ENCODE measurements at places on chromosomes 7 and 10.

DNA sequence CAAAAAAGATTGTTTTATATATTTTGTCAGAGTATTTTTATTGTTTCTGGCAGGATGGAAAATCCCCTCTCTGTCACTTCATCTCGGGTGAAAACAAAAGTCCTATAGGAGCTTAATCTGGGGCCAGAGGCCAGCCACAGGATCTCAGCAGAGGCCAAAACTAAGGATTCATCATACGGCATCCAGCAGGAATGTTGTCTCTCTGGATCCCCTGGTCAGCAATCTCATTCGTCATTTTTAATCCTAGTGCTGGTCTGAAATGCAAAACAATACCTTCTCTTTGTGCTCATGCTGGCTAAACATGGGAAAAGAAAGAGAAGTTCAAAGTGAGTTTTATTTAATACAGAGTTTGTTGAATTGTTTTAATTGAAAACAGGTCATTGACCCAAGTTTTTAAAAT is 482.5 kb upstream of the AUTS2 start:
- DNase-seq, result peak; percentile 6

GRCh38 chr7:144035385-144035784 is 13.4 kb upstream of the OR2A5 start:
- DNase-seq, result no peak

DNA sequence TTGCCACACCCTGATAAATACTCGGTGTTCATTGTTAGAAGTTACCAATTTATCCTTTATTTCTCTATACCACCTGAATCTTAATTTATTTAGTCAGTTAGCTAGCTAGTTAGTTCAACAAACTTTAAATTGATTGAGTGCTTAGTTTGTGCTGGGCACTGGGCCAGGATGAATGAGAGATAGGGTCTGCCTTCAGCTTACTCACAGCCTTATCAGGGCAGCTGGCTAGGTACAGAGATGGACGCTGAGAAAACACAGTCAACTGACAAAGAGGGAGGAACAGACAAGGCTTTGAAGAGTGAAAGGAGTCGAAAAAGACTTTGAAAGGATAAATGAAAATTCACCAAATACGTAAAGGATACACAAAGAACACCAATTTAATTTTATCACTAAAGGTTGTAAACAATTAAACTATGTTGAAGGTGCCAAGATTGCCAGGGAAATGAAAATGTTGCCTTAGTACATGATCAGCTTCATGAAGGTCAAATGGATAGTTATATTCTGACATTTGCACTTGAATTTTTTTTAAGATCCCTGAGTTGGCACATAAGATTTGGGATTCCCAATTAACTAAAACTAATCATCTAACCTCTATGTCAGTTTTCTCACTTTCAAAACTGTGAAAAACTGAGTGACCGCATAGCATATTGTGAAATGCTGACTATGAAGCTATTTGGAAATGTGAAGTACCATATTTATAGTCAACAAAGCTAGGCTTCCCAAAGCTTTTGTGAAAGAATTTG is 2.1 kb downstream of the CAV2 start:
- DNase-seq, result no peak

GRCh38 chr7:29494350-29494749 is 69.3 kb upstream of the PRR15 start:
- peak; percentile 82 for DNase-seq

DNA sequence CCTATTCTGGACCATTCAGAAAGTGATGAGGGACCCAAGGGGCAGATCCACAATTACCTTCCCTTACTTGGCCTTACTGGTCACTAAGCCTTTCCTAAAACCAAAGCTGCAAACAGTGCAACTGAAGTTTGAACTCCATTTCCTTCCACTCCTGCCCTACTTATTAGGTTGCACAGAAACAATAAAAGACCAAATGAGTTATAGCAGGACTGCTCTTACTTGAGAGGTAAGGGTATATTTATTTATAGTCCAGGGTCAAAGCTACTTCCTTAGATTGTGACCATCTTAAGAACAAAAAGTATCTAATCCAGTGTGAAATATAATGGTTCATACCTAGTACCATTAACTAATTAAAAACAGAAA is 27.0 kb downstream of the CDK6 start:
- no peak for DNase-seq

- DNase-seq, result no peak
Observed at GRCh38 chr7:72405871-72406270, 6.3 kb downstream of the CALN1 start.

DNA sequence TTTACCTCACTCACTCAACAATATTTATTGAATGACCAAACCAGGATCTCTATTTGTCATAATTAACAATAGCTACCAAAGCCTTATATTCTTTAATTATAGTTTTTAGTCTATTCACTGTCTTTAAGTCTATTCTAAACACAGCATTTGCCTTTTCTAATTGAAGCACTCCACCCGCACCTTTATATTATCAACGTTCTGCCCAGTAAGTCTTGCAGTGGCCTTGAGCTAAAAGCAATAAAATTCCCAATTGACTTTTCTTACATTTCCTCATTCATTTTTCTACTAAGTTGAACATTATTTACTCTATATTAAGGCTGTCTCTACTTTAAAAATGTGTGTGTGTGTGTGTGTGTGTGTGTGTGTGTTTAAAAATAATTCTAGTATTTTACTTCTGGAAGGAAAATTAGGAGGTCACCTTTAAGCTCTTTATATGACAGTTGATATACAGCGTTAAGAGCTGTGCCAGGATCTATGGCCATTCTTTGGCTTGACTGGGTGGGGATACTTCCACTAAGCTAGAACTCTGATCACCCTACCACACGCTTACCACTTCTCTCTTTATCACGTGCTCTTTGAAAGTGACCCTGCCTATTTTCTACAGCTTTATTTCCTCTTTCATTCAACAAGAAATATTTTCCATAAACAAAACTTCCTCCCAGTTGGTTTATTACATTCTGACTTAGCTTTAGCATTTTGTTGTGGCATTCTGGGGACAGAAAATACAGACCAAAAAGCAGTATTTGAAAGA is 8.8 kb downstream of the PAPSS2 start:
- no peak for DNase-seq

Data from fibroblast of skin of right quadriceps (primary cell).